ENCODE measurements at places on chromosomes 3 and 15.

DNA sequence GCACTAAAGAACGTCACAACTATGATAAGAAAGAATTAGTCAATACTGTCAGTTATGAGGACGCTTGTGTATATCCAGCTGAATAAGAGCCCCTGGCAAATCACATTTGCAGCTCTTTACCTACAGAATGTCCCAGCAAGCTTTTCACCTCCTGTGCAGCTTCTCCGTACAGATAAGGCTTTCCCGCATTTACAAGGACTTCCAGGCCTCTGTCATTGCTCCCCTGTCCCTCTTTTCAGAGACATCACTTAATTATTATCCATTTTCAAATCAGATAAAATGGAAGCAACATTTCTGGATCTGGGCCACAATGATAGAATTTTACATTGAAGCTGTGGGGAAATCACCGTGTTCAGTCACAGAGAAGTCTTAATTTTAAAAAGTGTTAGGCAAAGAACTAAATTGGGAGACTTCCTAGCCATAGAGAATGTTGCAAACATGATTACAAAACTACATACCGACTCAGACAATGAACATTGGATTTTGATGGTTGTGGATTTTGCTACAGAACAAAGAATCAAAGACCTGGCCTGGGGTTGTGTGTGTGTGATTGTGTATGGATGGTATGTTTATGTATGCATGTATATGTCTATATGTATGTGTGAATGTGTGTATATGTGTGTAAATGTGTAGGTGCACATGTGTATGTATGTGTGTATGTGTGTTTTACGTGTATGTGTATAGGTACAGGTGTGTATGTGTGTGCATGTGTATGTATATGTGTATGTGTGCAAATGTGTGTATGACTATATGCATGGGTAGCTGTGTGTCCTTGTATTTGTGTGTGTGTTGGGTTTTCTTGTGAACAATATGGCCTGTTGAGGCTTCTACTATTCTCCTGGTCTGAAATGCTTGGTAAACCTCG, 41.5 kb downstream of the MGLL start:
- no peak for DNase-seq

- DNase-seq: no peak
These were observed 49.9 kb upstream of the IL12A start for GRCh38 chr3:159938714-159939113.

- DNase-seq: peak; percentile 6
These were observed 907 bp downstream of the PLXNA1 start for GRCh38 chr3:126983653-126984390.

- DNase-seq: no peak
These were observed 1106.8 kb downstream of the ROBO1 start for GRCh38 chr3:78660957-78661356.

DNA sequence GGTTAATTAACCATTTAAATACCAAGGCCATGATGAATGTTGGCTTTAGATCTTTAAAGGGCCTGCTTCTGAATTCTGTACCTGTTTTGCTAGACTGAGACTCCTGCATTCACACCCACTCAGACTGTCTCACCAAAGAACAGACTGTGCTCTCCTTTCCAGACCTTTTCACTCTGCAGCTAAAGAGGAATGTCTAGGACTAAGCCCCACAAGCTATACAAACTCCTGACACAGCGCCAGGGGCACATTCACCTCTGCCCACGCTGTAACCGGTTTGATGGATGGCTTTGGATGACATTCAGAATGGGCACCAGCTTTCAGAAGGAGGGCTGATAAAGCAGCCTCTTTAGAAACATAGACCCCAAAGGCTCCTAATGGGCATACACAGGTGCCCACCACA, 200.1 kb downstream of the KCNMB2 start:
- no peak for DNase-seq
